ENCODE measurements at places on chromosomes 7 and 10.

- DNase-seq: no peak
Measured at GRCh38 chr10:5423771-5424170, 11.4 kb downstream of the NET1 start.

GRCh38 chr7:140596519-140597427 lies 43.8 kb downstream of the DENND2A start:
- DNase-seq: no peak

DNA sequence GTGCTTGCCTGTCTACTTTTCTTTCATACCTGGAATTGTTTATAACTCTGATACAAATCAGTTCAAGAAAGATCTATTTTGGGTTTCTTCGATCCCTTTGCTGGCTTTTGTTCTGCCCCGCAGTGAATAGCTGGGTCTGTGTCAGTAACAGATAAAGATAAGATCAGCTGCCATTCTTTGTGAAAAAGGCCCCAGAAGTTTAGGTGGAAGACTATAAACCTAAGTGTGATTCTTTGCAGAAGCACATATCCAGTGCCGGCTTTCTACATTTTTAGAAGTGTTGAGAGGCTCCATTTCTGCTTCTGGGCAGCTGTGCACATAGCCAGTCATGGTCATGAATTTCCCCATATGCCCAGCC lies 686.4 kb upstream of the C7orf33 start:
- no peak for DNase-seq

GRCh38 chr7:4158441-4159153 lies 523.5 kb upstream of the FOXK1 start:
- no peak for DNase-seq

GRCh38 chr7:45118889-45119331 lies 7.4 kb upstream of the TBRG4 start:
- no peak for DNase-seq

DNA sequence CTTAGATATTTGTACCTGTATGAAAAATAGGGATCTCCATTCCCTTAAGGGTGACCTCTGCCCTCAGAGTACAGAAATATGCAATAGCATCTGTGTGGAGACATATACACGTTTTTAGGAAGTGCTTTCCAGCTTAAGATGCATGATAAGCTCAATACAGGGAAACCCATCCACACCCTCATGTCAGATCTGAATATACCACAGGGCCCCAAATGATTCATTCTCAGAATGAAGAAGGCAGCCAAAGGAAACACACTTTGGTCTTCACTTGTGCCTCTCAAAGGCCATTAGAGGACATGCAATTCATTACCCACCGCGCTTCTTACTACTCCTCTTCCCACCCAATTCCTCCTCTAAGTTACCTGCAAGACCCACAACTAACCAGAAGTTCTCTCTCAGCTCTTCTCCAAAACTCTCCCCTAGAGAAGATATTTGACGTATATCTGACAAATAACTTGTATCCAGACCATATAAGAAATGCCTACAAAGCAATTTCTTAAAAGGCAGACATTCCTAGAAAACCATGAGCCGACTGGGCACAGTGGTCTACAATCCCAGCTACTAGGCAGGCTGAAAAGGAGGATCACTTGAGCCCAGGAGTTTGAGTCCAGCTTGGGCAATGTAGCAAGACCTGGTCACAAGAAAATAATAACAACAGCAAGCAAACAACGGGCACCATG lies 103.0 kb downstream of the OAT start:
- no peak for DNase-seq

DNA sequence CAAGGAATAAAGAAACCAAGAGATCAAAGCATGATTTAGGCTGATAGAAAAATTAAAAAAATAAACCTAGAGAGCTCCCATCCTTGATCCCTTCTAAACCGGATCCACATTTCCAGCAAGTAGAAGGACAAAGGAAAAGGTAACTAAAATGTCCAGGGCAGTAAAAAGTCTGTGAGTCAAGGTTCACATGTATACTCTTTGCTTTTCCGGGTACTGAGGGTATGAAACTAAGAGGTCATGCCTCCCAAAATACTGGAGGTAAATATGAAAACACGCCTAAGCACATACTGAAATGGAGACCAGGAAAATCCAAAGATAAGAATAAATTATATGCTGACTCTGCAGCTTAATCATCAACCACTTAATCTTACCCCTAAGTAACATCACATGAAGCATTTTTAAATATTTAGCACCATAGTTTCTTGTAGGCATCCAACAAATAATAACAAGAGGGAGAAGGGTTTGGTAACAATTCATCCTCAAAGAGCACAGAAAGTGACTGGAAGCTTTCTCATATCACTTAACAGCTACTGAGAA lies 35.4 kb downstream of the JAZF1 start:
- DNase-seq: no peak

GRCh38 chr10:43145311-43145710 lies 7.1 kb downstream of the CSGALNACT2 start:
- no peak for DNase-seq

- no peak for DNase-seq
Measured at GRCh38 chr7:109387530-109387929, 817.9 kb downstream of the DNAJB9 start.

DNA sequence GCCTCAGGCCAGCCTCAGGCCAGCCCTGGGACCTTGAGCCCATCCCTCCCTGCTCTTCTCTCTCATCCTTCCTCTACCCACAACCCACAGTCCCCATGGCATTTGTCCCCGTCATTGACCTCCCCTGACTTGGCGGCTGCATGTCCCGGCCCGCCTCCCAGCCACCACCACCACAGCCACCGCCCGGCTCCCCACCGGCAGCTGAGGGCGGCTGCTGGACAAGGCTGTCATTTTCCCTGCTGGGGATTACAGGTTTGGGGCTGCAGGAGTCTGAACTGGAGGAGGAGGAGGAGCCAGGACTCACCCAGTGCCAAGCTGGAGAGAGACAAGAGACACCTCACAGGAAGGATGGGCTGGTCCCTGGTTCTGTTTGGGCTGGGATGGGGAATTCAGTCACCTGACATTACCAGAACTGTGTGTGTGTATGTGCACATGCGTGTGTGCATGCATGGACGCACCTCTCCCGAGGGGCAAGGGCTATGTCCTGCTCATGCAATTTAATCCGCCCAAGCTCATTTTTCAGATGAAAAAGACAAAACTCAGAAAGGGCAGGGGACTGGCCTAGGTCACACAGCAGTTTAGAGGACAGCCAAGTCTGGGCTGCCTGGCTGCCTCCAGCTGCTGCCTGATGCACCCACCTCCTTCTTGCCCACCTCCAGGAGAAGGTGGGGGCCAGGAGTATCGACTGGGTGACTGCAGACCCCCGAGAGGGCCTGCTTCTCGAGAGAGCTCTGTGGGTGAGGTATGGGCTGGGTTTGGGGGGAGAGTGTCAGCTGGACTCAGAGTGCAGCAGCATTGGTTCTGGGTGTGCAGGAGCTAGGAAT lies 113.1 kb downstream of the ZMIZ1 start:
- no peak for DNase-seq

GRCh38 chr7:149765399-149766121 lies 7.8 kb downstream of the ZNF467 start:
- no peak for DNase-seq

- DNase-seq: no peak
Measured at GRCh38 chr7:351681-352480, 61.9 kb downstream of the FOXL3 start.

DNA sequence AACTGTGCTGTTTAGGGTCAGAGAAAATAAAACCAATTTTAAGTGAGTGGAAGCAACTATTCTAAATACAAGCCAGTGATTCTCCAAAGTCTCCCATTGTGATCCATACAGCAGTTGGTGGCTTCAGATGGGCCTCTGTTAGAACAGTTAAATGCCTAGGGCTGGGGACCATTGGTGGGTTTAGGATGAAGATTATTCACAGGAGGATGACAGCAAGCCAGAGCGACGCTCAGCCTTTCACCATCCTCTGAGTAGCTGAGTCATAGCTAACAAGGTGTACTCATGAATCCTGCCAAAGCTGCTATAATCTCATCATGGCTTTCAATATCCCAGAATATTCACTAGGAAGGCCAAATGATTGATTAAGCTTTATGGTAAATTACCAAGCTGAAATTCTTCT lies 39.6 kb downstream of the STARD3NL start:
- DNase-seq: no peak

- no peak for DNase-seq
Measured at GRCh38 chr10:10910634-10911033, 107.0 kb upstream of the CELF2 start.

DNA sequence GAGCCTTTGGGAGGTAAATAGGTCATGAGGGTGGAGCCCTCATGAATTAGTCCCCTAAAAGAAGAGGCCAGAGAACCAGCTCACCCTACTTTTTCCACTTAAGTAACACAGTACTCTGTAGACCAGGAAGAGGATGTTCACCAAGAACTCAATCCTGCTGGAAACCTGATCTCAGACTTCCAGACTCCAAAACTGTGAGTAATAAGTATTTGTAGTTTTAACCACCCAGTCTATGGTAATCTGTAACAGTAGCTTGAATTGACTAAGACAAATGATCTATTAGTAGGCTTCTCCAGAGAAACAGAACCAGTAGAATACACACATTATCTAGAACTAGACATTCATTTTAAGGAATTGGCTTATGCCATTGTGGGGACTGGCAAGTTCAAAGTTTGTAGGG lies 51.5 kb downstream of the ANKMY2 start:
- DNase-seq: no peak

DNA sequence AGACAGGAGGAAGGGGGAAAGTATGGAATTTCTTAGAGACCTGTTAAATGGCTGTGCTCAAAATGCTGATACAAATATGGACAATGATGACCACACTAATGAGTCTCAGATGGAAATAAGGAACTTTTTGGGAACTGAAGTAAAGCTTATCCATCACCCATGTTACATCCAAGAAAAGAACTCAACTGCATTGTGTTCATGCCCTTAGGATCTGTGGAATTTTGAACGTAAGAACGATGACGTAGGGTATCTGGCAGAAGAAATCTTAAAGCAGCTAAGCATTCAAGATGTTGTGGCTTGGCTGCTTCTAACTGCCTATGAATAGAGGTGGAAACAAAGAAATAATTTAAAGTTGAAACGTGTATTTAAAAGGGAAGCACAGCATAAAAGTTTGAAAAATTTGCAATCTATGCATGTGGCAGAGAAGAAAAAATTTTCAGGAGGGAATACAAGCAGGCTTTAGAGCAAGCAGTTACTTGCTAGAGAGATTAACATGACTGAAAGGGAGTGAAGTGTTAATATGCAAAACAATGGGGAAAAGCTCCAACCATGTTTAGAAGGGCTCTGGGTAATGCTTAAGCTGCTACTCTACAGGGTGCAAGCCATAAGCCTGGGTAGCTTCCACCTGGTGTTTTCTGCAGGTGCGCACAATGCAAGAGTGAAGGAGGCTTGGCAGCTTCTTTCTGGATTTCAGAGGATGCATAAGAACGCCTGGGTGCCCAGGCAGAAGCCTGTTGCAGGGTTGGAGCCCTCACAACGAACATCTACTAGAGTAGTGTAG lies 499.7 kb upstream of the SEMA3D start:
- no peak for DNase-seq

DNA sequence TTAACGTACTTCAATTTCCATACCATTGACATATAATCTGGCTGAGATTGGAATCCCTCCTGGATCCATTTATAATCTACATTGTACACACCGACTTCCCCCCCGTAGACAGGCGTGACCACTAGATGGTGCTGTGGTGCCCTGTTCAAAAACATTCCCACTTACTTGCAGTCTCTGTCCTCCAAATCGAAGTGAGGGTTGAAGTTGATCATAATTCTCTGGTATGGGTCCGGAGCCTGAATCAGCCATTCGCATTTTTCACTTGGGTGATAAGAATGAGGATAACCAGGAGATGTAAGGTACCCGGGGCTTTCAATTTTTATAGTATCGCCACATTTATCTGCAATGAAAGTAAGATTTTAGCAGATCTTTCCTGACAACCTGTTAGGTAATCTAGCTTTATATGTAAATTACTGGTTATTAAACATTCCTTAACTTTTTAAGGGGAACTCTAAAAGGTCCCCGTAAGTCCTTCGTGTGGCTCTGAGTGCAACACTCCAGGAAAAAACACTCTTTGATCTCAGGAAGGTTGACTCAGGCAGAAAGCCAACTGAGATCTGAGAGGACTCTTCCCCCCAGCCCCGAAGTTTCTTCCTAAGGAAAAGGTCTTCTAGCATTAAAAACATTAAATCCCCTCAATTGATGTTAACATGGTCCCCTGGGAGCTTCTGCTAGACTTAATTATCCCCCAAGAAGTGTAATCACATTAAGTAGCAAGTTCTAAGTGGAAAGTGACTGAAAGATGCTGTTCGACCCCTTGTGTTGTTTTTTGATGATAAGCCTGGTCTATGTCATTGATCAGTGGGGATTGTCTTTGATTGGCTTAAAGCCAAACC lies 3.7 kb downstream of the NRP1 start:
- DNase-seq: no peak

DNA sequence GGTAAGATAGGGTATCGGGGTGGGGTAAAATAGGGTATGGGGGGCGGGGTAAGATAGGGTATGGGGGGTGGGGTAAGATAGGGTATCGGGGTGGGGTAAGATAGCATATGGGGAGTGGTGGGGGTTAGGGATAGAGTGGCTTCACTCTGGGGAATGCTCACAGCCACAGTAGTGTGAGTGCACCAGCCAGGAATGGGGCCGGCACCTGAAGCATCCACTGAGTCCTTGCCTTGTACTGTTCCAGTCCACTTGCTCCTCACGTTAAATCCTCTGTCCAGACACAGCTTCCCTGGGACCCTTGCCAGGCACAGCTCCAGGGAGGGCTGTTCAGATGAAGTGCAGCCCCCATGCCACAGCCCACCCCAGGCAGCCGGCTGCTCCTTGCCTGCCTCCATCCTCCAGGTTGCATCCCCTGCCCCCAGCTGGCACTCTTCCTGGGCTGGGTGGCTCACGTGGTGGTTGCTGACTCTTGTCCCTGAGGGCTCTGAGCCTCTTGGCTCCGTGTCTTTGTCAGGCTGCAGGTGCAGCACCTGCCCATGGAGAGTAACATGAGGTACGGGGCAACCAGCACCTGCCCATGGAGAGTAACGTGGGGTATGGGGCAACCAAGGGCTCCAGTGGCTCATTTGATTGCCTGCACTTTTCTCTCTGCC lies 268.4 kb downstream of the TCERG1L start:
- DNase-seq: no peak

DNA sequence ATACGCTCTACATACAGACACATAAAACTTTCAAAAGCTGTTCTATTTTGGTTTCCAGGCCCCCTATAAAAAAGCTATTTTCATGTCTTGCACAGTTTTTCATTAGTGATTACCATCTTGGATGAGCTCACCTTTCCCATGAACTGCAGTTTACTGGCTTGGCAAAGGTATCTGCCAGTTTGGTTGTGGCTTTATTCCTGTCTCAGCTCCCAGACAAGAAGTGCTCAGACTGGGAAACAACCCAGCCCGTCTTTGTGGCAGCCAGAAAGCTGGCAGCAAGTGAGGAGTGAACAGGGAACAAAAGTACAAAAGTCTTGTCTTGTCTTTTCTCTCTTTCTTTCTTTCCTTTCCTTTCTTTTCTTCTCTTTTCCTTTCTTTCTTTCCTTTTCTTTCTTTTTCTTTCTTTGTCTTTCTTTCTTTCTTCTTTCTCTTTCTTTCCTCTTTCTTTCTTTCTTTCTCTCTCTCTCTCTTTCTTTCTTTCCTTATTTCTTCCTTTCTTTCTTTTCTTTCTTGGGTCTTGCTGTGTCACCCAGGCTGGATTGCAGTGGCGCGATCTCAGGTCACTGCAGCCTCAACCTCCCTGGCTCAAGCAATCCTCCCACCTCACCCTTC lies 138.8 kb downstream of the CFAP58 start:
- DNase-seq: no peak

GRCh38 chr7:659306-659847 lies 67.1 kb upstream of the DNAAF5 start:
- DNase-seq: no peak

GRCh38 chr10:127024685-127025435 lies 119.6 kb downstream of the DOCK1 start:
- DNase-seq: no peak
